ENCODE measurements at places on chromosomes 2 and 18.

GRCh38 chr2:52611759-52612158, 1155.8 kb upstream of the CHAC2 start:
- no peak for DNase-seq

DNA sequence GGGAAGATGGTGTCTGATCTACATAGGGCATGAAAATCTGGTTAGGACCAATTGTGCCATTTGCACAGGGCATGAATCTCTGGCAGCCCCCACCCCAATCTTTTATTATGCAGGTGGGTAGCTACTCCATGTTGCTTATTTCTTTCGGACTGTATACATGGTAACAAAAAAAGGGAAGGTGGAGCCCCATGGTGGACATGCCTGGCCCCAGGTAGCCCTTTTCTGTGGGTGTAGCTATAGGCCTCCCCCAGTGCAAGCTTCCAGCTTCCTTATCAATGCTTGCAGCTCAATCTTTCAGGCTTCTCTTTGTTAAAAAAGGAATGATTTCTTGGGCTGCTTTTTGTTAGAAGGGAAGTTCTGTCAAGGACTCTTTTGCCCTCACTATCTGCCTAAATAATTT, 14.3 kb upstream of the UXS1 start:
- no peak for DNase-seq

DNA sequence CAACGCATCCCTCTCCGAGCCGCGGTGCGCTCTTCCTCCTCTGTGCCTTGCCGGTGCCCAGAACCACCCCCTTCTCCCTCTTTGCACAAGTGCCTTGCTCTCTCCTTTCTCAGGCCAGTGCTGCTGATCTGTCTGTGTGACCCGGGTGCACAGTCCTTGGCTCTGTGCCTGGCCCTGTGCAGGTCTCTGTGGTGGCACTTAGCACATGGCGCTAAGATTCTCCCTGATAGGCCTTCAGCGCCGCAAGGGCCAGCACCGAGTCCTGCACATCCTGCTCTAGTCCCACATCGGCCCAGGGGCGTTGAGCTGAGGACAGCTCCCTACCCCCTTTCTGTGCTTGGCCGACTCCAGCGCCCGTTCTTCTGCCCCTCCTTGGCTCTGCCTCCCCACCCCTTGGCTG, 136.1 kb downstream of the NEDD4L start:
- no peak for DNase-seq

DNA sequence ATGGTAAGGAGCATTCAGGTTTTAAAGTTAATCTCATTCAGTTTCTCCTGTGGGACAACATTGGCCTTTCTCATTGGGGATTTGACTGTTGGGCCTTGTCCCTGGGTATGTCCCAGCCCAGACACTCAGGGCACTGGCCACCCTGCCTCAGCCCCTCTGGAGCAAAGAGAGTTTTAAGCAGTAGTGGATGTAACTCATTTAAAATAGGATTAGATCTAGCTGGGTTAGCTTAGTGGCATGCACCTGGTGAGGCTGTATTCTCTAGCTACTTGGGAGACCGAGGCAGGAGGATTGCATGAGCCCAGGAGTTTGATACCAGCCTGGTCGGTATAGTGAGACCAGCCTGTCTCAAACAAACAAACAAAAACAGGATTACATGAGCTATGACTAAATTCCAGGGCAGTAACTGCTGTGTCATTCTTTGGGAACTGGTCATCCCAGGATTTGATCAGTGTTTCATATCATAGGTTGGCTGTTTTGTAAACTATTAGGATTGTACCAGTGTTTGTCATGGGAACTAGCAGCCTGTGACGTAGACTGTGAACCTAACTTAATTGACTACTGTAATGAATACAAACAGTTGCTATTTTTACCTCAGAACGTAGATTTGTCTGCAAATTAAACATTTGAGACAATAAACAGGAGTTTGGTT, 12.5 kb downstream of the INPP4A start:
- DNase-seq, result no peak

DNA sequence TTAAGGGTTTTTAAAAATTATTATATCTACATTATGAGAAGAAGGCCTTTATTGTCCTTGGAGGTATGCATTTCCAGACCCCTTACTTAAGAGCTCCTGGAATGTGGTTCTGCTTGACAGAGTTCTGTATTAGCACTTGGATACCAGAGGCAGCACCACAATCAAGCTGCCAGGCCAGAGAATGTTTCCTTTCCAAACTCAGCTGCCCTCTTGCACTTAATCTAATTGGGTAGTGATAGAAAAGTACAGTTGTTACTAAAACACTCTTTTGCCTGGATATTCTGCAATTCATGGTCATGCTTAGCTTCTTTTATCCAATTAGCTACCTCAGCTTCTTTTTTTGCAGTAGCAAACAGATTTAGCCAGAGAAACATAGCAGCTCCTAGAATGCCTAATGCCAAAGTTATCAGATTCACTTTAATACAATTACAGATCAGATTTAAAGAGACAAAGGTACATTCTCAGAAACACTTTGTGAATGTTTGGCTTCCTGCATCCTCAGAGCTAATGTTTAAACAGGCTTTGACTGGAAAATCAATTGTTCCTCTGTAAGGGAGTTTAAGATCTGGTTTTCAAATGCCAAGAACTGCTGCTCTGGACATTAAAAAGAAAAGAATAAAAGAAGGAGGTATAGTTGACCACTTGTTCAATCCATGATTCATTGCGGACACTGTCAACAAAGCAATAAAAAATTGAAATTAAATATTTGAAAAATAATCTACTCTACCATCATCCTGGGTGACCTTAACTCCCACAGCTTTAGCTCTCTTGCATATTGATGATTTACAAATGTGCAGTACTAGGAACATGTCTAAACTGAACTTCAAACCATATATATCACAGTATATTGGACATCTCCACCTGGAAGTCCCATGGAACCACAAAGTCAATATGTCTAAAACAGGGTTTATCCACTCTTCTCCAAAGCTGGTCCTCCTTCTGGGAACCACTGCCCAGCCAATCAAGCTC, 12.8 kb downstream of the NOSTRIN start:
- no peak for DNase-seq

DNA sequence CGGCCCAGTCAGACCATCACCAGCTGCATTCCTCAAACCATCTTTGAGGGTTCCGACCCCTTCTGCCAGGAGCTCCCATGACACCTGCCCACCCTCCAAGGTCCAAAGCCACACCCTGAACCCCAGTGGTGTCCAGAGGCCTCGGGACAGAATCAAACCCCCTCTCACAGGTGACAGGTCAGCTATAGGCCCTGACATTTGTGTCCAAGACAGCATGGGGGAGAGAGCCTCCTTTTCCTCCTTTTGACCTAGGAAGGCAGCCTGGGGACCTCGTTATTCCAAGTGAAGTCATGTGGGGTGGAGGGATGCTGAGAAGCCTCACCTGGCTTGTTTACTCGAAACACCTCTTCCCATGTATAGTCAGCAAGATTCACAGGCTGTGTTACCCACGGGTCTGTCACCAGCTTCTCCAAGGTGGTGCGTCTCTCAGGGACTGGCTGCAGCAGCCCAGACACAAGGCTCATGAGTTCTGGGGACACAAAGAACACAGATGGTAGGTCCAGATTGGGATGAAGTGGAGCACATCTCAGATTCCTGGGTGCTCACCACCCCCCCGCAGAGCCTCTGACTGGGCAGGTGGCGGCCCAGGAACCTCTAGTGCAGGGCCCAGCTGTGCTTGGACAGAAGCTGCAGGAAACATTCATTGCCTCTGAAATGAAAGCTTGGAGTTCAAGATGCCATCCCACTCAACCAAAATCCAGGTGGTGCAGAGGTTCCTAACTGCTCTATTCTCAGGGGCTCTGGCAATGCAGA, 5.1 kb upstream of the MTERF4 start:
- DNase-seq, result no peak

GRCh38 chr2:159155320-159155719, 131.2 kb downstream of the WDSUB1 start:
- no peak for DNase-seq
